ENCODE measurements at places on chromosomes 6 and 20.

GRCh38 chr20:13436530-13436929 lies 202.2 kb downstream of the TASP1 start:
- no peak for DNase-seq

- no peak for DNase-seq
Measured at GRCh38 chr20:36726168-36726567, 19.7 kb downstream of the NDRG3 start.

GRCh38 chr6:133631421-133631820 lies 257.5 kb upstream of the TCF21 start:
- no peak for DNase-seq

DNA sequence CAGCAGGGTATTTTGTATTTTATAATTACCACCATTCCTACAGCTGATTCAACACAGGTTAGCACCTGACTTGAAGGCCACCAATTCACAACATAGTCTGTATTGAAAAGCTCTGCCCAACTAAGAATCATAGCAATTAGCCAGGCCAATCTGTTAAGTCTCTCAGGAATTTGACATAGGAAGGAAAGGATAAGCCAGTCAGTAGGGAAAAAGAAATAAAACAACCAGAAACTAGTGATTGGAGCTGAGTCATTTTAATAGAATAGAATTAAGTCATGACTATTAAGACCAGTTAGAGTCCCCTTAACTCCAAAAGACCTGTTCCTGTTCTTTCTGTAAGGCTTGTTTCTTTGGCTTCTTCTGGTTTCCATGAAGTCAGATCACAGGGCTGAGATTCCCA lies 8.1 kb downstream of the RANBP9 start:
- DNase-seq, result no peak

- DNase-seq, result no peak
Measured at GRCh38 chr6:149196091-149196490, 121.4 kb upstream of the TAB2 start.

DNA sequence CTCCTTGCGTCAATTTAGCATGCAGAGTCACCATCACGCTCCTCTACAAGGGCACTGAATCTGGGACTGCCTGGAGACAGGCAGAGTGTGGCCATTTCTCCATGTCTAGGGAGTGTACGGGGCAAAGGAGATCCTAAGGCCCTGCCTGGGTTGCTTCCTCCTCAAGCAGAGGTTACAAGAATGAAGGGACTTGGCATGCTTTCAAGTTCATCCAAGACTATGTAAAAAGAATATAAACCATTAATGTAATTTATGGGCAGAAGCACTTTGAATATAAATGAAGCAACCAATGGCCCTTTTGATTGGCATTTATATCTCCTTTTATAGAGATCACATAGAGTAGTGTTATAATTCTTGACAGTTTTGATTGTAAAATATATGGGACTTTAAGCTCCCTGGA lies 137.5 kb downstream of the BTBD3 start:
- DNase-seq, result no peak

- DNase-seq, result no peak
Measured at GRCh38 chr6:16049168-16049567, 79.7 kb upstream of the MYLIP start.

GRCh38 chr6:158324136-158324535 lies 11.9 kb downstream of the TULP4 start:
- no peak for DNase-seq

DNA sequence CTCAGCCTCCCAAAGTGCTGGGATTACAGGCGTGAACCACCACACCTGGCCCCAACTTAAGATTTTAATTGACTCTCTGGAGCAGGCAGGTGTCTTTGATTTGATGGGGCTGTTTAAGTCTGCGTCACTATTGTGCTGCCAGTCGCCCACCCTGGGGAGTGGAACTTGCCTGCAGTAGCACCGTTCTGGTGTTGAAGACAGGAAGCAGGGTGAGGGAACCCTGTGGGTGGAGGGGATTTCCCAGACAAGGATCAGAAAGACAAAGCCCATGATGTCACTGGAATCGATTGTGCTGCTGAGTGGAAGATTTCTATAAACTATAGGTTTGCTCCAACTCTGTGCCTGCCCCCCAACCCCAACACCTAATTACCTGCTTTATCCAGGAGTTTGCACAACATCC lies 11.0 kb downstream of the ALDH8A1 start:
- peak; percentile 79 for DNase-seq

- DNase-seq, result no peak
Measured at GRCh38 chr6:74942130-74942529, 263.7 kb downstream of the COL12A1 start.

DNA sequence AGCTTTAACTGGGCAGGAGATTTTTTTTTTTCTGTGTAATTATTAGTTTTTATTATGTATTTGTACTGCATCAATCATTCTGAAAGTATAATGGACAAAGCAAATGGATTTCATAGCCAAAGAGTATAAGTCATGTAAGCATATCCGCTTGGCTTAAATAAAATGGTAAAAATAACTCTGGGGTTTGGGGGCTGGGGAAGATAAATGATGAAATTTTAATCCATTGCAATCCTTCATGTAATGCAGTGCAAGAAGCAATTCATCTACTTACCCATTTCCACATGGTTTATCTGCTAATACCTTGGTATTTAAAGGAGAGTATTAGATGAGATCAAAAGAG lies 781.4 kb downstream of the QKI start:
- DNase-seq, result no peak

Measured in stimulated activated naive CD8-positive, alpha-beta T cell treated with anti-CD3 and anti-CD28 coated beads, Interleukin-15, Interleukin-2, amounts not matched to agents 100 U/mL and 50 U/mL, for 24 hours (primary cell).